Hematopoietic multipotent progenitor cell (in vitro differentiated cells): ENCODE measurements at places on chromosomes 13 and 19. TPM values are rescaled to one million over a fixed set of nuclear protein-coding genes. Genes with fewer than 3 reads are reported as not detected.

The FAM124A gene
- 0.27 TPM for total RNA-seq

The ZNF302 gene
- 15.9 TPM for total RNA-seq

The ZSCAN4 gene
- total RNA-seq = not detected

The CCDC70 gene
- total RNA-seq = not detected

The MIA gene
- total RNA-seq = not detected

The EPSTI1 gene
- 21.0 TPM for total RNA-seq

The ZNF415 gene
- total RNA-seq = 4.6 TPM

The PSG1 gene
- not detected for total RNA-seq

The ZNF99 gene
- 0.27 TPM for total RNA-seq

The KLHL1 gene
- total RNA-seq = not detected

The PGLYRP2 gene
- under 0.01 TPM for total RNA-seq

The ZNF418 gene
- 10.0 TPM for total RNA-seq

The CGB2 gene
- total RNA-seq = not detected

The KLF2 gene
- total RNA-seq = 219 TPM

The KIRREL2 gene
- total RNA-seq = not detected

The CD33 gene
- total RNA-seq = 9.2 TPM

The DOHH gene
- 9.2 TPM for total RNA-seq

The ZNF563 gene
- total RNA-seq = 1.6 TPM

The SLC10A2 gene
- total RNA-seq = not detected
